ENCODE measurements at places on chromosomes 12 and 14.

- no peak for DNase-seq
Observed at GRCh38 chr14:53032161-53032803, 81.4 kb upstream of the FERMT2 start.

GRCh38 chr12:24480766-24481449 is 468.0 kb downstream of the BCAT1 start:
- DNase-seq: no peak

DNA sequence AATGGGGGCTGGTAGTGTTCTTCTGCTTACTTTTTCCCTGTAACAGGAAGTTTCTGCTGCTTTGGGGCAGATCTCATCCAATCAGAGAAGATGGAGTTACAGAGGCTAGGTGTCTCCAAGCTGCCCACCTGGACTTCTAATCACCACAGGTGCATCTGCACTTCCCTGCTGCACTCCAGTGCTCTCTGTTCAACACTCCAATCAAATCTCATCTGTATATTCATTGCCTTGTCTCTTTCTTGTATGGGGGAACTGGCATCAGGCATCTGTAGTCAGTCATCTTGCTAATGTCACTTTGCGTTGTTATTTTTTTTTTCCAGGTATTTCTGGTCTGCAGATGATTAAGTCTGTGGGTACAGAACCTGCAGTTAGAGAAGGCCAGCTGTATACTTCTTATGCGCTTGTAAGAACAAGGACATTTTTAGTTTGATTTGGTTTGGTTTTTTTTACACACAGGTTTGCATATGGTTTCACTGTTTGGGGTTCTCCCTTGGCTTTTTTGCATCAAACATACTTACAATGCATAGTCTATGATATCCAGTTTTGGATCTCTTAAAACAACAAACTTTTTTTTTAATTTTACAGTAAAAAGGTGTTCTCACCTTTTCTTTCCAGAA is 116.0 kb downstream of the METTL25 start:
- DNase-seq: no peak

DNA sequence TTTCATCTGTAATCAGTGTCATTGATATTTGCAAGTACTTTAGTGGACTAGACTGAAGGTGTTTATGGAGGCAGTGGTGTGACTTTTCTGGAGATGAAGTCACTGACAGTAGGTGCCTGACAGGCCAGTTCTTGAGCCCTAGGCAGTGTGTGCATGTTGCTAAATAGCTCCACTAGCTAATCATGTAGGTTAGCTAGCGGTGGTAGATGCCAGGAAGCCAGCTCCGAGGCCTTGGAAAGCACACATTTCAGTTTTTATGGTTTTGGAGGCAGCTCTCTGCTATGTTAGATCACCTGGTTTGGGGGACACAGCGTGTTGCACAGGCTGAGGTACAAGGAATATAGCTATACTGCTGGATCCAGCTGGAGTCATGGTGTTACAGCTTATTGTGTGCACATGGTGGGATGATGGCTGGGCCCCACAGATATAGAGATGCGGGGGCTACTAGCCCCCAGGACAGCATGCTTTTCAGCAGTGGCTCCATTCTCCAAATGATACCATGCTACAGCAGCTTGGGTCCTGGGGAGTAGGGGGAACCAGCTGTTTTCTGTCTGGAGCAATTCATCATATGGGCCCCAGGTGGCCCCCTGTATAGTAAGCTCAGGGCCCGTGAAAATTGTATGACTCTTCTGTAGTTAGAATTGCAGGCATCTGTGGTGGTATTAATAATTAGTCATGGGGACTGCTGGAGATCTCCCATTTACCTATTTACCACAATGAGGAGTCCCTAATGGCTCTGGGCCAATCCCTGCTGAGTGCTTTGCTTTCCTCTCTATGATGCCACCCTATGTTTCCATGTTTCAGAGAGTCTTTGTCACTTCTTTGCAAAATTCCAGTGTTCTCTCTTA is 367.2 kb upstream of the LMO3 start:
- no peak for DNase-seq

- no peak for DNase-seq
Observed at GRCh38 chr12:126268222-126268621, 1203.0 kb downstream of the AACS start.

DNA sequence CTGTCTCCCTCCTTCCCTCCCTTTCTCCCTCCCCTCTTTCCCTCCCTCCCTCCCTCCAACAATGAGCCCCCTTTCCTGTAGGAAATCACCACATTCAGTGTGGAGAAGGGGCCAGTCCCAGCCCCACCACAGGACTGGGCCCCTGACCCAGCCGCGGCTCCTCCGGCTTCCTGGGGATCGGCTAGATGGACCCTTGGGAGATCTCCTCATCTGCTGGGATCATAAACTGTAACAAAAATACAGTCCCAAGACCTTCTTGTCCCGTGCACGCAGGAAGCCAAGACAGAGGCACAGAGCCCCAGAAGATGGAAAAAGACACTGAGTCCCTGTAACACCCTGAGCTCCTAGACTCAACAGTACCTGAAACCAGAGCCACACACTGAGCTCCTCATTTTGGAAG is 23.9 kb downstream of the DIO3 start:
- DNase-seq: no peak

DNA sequence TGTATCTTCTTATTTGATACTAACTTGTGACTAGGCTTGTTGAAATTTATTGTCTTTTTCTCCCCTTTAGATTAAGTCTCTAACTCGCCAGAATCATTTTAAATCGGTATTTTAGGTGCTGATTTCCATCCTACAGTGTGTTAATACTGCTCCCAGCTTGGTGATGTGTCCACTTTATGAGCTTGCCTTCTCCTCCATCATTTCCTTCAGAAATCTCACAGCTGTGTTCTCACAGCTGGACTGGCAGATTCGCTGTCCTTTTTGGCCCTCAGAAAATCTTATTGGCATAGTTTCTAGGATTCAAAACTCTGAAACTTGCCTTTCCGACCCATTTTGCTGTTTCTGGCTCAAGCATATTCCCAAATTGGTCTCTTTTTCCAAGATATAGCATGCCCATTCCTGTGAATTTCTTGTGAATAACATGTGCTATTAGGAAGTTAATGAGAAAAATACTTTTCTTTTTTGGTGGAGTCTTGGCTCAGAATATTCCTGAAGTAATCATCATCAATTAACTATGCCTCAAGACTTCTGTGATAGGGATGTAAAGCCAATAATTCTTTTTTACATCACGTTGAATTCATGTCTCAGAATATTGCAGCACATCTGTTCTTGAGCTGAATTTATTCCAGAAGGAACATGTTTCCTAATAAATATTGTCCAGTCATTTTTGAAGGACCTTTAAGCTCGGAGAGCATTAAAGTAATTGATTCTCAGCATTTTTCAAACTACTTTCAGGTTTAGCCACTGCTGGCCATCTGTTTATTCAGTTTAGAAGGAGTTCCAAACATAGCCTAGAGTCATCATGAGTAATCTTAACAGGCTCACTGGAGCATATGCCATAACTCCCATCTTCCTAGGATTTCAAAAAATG is 50.0 kb upstream of the USP44 start:
- no peak for DNase-seq

DNA sequence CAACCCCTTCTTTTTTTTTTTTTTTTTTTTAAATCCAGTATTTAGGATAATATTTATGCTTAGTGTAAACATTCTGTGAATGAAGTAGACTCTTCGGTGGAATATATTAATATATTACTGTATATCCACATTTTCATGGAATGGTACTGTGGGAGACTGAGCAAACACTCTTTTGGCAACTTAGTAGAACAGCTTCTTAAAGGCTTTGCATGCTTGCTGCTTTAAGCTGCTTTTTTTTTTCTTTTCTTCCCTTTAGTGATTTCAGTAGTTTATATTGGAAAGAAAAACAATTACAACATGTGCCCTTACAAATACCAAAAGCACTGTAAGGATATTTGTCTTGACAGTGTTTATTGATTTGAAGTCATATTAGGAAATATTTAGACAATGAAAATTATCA is 78.9 kb downstream of the AEBP2 start:
- DNase-seq: no peak

DNA sequence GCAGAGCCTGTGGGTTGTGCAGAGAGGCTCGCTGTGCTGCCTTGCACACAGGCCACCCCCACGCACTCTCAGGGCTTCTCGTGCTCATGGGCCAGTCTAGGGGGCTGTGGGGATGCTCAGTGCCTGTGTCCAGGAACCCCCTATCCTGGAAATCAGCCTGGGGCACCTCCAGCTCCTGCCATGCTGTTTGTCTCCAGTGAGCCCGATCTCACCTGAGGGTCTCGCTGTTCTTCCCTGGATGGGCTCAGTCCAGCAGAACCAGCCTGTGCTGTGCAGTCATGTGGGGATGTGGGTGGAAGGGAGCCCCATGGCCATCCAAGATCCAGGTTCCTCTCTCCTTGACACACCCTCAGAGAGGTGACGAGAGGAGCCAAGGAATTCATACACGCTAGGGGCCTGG is 26.7 kb downstream of the SERPINA1 start:
- DNase-seq: no peak

DNA sequence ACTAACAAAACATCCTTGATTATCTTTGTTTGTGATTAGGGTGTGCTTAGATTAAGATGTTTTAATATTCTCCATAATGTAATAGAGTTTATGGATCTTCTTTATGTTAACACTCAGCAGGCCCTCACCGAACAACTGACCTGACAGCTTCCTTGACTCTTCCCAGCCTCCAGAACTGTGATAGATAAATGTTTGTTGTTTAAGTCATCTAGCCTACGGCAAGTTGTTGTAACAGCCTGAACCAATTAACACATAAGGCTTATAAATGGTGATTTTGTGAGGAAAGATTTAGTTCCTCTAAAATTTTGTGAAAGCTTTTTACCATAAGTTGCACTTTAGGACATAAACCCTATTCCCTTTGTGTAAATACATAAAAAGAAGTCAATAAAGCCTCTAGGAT is 156.5 kb upstream of the DCN start:
- no peak for DNase-seq

GRCh38 chr14:72523424-72524294 is 370.2 kb downstream of the DPF3 start:
- no peak for DNase-seq

DNA sequence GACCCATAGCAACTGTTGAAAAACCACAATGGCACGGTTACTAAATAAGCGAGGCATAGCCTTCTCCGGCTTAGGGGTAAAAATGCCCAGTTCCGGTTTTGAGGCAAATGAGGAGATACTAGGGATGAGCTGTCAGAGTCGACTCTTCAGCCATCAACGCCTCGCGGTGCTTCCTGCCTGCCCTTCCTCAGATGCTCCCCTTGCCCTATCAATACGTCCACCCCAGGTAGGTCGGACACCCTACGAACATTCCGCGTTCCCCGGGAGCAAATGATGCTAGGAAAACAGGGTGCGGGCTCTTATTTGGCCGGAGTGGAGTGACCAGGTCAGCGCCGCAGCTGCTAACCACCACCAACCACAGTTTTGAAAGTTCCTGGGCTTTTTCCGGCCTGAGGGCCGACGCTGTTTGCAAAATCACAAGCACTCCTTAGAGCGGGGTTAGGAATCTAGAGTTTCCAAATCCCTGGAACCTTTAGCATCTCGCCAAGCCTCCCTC is 1.2 kb downstream of the SRSF9 start:
- peak; percentile 5 for DNase-seq

GRCh38 chr14:60815371-60815770 is 80.8 kb downstream of the MNAT1 start:
- peak; percentile 6 for DNase-seq

DNA sequence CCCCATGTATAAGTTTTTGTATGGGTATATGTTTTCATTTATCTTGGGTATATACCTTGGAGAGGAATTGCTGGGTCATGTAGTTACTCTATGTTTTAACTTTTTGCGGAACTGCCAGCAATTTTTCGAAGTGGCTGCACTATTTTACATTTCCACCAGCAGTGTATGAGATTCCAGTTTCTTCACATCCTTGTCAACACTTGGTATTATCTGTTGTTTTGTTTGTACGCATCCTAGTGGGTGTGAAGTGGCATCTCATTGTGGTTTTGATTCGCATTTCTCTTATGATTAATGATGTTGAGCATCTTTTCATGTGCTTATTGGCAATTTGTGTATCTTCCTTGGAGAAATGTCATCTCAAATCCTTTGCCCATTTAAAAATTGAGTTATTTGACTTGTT is 6.9 kb downstream of the ANKRD13A start:
- no peak for DNase-seq

- no peak for DNase-seq
Observed at GRCh38 chr14:92596331-92596907, 82.8 kb downstream of the RIN3 start.

GRCh38 chr14:38880643-38881524 is 222.2 kb downstream of the SEC23A start:
- DNase-seq: no peak

DNA sequence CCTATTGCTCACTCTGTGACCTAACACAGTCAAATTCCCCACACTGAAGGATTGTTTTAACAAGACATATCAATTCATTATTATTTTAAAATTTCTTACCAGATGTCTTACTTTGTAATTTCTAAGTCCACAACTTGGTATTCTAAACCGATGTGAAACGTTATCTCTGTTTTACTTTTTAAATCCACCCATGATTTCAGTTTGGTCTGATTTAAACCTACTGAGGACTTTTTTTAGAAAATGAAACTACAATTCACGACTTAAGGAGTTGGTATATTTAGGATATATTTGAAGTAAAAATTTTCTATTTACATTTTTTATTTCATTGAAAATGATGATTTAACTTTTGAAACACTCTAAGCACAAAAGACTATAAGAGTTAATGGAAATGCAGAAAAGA is 35.1 kb upstream of the GRIP1 start:
- DNase-seq: no peak

- no peak for DNase-seq
Observed at GRCh38 chr12:22374508-22374907, 40.0 kb upstream of the ST8SIA1 start.

- no peak for DNase-seq
Observed at GRCh38 chr12:71385155-71385554, 54.4 kb upstream of the LGR5 start.

DNA sequence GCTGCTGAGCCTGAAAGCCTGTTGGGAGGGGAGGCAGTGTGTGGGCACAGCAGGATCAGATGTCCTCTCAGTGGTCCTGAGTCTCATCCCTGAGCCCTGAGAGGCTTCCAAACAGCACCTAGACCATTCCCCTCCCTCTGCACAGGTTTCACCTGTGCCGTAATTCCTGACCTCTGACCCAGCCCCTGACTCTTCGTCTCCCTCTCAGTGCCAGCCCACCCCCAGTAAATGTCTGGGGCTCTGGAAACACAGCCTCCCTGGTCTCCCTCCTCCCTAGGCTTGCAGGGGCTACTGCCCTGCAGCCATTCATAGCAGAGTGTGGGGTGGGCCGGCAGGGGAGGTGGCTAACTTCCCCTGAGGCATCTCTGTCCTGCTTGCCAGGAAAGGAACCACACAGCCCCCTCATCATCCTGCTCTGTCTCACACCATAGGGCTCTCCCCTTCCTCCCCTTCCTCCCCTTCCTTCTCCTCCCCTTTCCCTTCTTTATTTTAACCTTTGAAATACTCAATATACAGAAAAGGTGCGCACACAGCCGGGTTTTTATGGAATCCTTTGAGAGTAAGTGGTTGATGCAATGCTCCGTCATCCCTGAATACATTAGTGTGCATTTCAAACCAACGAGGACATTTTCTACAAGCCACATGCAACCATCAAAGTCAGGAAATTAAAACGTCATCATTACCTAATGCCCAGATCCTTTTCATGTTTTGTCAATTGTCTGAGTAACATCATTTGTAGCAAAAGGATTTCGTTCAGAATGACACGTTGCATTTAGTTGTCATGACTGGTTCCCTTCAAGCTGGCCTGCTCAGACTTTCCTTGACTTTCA is 67.0 kb downstream of the PRMT8 start:
- no peak for DNase-seq

Measured in T-helper 2 cell (primary cell).